Urothelium cell line (cell line): ENCODE measurements at places on chromosomes 3 and 15.

DNA sequence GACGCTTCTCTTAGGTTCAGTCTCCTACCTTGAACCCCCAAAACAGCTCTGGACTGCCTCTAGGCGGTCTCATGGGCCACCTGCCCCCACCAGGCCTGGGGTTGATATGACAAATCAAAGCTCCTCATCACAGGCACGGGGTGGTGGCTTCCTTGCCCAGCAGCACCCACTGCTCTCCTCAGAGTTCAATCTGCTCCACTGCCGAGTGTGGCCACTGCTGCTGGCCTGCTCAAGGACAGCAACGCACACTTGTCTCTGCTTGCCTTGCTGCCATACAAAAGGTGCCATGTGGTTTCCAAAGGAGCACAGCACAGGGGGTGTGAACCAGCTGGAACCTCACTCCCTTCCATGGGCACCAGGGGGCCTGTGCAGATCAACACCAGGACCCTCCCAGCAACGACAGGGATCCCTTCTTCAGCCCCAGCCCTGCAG is 10.2 kb downstream of the KBTBD13 start:
- peak; percentile 40 for DNase-seq

- DNase-seq: no peak
Measured at GRCh38 chr3:188432802-188433520, 279.0 kb downstream of the LPP start.

GRCh38 chr3:195025056-195025883 is 245.7 kb downstream of the XXYLT1 start:
- DNase-seq: no peak

- DNase-seq: no peak
Measured at GRCh38 chr3:109353057-109353456, 15.7 kb upstream of the DPPA4 start.

DNA sequence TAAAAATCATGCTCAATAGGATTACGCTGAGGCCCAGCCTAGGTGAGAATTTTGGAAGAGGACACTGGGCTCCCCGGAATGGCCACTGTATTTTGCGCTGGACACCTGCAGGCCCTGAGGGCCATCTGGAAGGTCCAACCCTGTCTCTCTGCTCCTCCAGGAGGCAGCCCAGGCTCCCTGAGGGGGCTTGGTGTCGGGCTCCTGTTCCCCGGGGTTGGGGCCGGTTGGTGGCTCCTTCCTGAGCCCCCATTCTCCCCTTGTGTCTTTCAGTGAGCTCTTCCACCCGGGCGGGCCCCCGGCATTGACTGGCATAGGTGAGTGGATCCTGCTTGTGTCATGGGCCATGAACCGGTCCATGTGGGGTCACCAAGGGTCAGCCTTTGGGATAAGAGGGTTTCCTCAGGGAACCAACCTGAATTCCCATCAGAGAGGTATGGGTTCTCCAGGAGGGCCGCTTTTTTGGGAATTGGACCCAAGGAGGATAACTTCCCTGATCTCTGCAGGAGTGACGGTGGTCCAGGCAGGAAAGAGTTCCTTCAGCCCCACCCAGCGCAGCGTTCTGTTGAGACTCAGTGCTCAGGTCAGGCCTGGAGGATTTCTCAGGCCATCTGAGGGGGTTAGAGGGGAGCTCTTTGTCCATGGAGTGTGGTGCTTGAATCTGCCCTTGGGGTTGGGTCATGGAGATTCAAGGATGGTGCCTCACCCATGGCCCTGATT is 187.8 kb downstream of the UBE3A start:
- no peak for DNase-seq

DNA sequence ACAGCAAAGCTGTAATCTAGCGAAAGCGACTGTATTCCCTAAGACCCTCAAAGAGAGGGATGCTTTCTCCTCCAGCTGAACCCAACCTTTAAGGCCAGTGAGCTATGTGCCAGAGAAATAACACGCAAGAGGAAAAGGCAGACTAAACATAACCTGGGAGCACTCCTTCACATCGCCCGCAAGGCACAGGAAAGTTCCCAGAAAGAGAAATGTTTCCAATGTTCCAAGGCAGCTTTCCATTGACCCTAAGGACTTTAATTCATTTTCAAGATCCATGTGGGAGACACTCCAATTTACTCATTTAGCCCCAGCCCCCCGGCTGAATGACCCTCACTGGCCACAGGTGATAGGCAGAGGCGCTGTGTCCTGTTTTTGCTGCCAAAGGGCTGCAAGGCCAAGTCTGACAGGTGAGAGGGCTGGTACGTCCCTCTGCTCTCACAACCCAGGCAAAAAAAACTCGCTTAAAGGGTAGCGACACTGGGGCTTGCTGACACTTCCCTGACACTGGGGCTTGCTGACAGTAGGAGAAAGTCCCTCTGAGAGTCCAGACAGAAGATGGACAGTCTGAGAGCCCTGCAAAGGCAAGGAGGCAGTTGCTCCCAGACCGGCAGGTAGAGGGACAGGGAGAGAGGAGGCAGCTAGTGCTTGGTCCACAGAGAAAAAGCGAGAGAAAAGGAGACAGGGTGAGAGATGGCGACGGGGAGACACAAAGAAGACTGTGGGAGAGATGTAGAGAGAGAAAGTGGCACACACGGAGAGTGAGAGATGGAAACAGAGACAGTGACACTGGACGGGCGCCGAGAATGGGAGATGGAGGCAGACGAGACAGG is 702 bp downstream of the ARHGEF3 start:
- no peak for DNase-seq

GRCh38 chr3:29283231-29284119 is 2.6 kb downstream of the RBMS3 start:
- DNase-seq: no peak

DNA sequence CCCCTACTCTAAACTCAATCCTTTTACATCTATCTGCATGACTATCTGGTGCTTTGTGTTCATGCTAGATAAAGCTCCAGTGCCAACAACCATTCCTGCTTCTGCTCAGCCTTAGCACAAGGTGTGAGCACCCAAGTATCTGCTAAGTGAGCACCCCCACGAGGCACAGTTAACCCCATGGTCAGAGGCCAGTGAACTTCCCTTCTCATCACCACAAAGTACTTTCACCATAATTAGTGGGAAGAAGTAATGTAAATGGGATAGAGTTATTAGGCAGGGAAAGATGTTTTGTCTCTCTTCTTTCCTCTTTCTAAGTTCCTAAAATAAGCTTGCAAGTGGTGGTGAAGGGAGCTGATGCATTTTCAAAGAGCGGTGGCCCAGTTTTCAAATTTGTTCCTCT is 96.4 kb downstream of the ANO10 start:
- DNase-seq: no peak

- no peak for DNase-seq
Measured at GRCh38 chr3:172592898-172593669, 69.9 kb upstream of the TNFSF10 start.

GRCh38 chr15:64653757-64654156 is 121.6 kb downstream of the RBPMS2 start:
- DNase-seq: no peak

GRCh38 chr15:91224755-91225380 is 124.8 kb downstream of the SV2B start:
- DNase-seq: peak; percentile 56

DNA sequence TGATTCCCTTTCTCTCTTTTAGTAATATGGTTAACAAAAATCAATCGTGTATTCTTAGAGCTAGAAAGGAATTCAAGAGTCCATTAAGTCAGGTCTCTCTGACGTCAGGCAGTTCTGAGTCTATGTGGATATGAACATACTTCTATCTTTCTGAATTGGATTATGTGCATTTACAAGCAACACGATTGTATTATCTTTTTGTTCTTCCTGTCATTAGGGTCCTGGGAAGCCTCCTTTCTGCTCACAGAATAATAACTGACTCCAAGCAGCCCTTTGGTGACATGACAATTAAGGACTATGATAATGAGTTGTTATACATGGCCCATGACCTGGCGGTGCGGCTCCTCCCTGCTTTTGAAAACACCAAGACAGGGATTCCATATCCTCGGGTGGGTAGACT is 14.0 kb downstream of the EDEM1 start:
- DNase-seq: no peak

GRCh38 chr15:67025719-67026609 is 39.4 kb upstream of the SMAD3 start:
- no peak for DNase-seq

- no peak for DNase-seq
Measured at GRCh38 chr15:70475921-70476320, 287.4 kb downstream of the UACA start.

- DNase-seq: peak; percentile 37
Measured at GRCh38 chr3:169348929-169349621, 314.4 kb downstream of the MECOM start.

DNA sequence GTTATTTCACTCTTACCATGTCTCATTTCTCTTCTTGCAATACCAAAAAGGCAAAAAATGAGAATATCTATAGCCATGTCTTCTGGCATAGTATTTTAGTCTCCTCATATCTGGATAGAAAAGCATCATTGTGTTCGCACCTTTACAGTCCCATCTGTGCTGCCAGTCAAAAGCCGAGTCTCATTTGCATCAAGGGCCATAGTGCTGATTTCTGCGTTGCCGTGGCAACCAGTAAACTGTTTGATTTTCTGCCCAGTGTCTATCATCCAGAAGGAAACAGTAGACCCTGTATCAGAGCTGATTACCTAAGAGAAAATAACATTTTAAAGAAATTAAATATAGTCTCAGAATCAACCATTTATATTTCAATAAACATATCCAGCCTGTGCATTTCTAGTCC is 86.1 kb upstream of the SERPINI2 start:
- no peak for DNase-seq

- peak; percentile 80 for DNase-seq
Measured at GRCh38 chr15:66027268-66027805, 158.0 kb downstream of the RAB11A start.

DNA sequence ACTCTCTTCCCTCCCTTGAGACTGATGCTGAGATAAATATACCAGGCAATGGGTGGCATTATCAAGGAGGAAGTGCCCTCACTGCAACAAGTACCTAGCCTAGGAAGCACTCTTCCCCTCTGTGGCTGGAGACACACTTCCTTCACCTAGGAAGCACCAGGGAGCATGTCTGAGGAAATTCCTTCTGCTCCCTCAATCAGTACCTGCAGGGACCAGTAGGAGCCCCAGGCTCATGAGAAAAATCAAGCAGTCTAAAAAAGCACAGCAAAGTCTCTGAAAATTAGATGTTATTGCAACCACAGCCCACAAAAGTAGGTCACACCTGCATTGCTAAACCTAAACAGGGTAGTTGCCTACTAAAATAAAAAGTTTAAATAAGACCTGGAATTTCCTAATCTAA is 78.2 kb upstream of the TRPM1 start:
- no peak for DNase-seq

GRCh38 chr15:92633001-92633400 is 22.6 kb downstream of the FAM174B start:
- DNase-seq: no peak

GRCh38 chr3:129441782-129442181 is 1.8 kb downstream of the IFT122 start:
- DNase-seq: no peak

GRCh38 chr3:43181202-43181821 is 75.4 kb upstream of the POMGNT2 start:
- peak; percentile 40 for DNase-seq

GRCh38 chr3:39193391-39193790 is 996 bp upstream of the XIRP1 start:
- DNase-seq: no peak

DNA sequence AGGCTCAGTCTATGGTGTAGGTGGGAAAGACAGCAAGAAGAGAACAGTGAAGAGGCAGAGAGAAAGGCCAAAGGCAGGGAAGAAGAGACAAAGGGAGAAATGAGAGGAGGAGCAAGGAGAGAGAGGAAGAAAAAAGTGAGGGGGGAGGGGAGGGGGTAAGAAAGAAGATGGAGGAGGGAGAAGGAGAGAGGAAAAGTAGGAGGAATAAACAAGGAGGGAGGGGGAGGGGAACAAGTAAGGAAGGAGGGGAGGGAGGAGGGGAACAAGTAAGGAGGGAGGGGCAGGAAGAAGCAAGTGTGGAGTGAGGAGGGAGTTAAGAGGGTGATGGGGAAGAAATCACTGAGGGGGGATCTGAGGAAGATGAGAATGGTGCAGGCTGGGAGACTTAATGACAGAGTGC is 45.5 kb upstream of the FGD5 start:
- DNase-seq: no peak

- DNase-seq: no peak
Measured at GRCh38 chr3:113831103-113831355, 7.6 kb upstream of the GRAMD1C start.

- DNase-seq: no peak
Measured at GRCh38 chr3:42569593-42570142, 12.1 kb downstream of the SEC22C start.

DNA sequence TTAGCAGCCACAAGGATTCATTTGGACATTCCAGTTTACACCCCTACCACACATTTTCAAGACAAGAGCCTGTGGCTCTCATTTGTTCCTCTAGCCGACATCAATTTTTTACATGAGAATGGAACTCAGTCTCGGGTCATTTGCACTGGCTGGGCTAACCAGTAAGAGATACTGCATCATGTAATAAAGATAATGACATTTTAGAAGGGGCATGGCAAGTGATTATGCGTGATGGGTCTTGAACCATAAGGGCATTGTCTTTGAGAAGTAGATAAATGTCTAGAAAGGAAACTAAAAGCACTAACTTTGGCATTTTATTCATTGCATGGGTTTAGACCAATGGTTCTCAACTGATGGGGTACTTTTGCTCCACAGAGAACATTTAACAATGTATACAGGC is 146.0 kb upstream of the GRM7 start:
- no peak for DNase-seq

GRCh38 chr3:194537732-194538247 is 51.0 kb upstream of the ATP13A3 start:
- DNase-seq: peak; percentile 84
